ENCODE measurements at places on chromosomes 5 and 9.
A peak's percentile ranks its signal among the peaks of the same experiment; 100 is the strongest.

GRCh38 chr9:125529589-125530515 lies 177.2 kb downstream of the MAPKAP1 start:
- no peak for DNase-seq

DNA sequence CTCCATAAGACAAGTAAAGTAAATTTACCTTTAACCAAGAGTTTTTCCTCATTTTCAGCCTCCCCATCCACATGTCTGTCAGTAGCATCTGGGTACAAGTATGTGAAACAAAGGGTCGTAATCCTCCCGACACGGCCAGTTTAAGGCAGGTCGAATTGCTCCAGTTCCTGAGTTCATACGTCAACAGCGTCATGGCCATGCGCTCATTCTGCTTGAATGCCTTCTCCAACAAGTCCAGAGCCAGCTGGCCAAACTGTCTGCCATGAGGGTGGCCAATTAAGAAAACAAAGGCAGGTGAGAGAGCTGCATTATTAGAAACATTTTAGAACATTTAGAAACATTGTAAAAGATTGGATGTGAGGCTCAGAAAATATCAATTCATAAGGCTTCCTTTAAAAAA lies 87.5 kb downstream of the TRPM6 start:
- DNase-seq: no peak

GRCh38 chr5:28216939-28217360 lies 1178.6 kb upstream of the CDH9 start:
- DNase-seq: no peak

- DNase-seq: peak; percentile 66
Measured at GRCh38 chr5:78533356-78533755, 115.2 kb downstream of the LHFPL2 start.

GRCh38 chr5:121731377-121731776 lies 120.3 kb upstream of the FTMT start:
- DNase-seq: no peak

DNA sequence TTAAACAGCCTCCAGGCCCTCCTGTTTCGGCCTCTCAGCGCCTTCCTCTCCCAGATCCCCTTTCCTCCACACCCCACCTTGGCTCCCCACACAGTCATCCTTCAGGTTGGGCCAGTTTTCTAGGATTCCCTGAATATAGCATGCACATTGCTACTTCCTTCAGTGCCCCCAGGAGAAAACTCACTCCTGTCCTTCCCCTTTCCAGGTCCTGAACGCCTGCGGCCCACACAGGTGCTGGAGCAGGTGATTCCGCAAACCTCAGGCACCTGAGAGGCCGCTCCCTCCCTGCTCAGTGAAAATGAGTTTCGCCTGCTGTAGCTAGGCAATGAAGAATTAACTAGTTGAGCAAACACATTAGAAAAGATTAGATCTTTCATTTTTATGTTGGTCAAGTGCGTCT lies 185.0 kb downstream of the MED10 start:
- DNase-seq: no peak

- no peak for DNase-seq
Measured at GRCh38 chr5:81696418-81697397, 54.2 kb downstream of the SSBP2 start.

DNA sequence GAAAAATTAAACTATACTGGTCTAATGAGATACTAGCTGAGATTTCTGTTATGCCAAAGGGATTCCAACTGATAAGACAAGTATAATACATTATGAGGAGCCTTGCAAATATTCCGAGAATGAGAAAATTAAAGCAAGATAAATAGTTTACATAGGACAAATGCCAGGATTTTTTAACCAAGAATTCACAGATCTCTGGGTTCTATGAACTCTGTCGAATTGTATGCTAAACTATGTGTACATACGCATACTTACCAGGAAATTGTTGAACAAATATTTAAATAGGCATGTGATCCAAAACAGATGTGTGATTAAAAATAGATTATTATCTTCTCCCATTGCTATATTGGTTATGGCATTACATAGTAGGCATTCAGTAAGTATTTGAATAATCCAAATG lies 616.6 kb downstream of the GABRG2 start:
- no peak for DNase-seq

DNA sequence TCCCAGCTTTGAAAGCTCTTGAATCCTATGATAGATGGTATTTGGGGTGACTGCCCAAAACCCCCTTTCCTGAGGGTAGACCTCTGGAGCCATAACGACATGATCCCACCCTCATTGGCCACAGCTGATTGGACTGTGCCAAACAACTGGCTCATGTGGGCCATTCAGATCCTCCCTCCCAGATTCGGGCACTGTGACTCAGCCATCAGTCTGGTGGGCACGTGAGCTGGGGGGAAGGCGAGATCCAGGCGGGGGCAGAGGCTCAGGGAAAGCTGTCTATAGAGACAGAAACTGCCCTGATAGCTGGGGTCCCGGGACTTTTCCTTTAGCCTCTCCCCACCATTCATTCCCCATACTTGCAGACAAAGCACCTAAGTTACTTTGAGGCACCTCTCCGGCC lies 15.1 kb upstream of the NCS1 start:
- DNase-seq: no peak
